ENCODE measurements at places on chromosomes 11 and 22.

- no peak for DNase-seq
Observed at GRCh38 chr11:109241988-109242536, 179.9 kb upstream of the C11orf87 start.

DNA sequence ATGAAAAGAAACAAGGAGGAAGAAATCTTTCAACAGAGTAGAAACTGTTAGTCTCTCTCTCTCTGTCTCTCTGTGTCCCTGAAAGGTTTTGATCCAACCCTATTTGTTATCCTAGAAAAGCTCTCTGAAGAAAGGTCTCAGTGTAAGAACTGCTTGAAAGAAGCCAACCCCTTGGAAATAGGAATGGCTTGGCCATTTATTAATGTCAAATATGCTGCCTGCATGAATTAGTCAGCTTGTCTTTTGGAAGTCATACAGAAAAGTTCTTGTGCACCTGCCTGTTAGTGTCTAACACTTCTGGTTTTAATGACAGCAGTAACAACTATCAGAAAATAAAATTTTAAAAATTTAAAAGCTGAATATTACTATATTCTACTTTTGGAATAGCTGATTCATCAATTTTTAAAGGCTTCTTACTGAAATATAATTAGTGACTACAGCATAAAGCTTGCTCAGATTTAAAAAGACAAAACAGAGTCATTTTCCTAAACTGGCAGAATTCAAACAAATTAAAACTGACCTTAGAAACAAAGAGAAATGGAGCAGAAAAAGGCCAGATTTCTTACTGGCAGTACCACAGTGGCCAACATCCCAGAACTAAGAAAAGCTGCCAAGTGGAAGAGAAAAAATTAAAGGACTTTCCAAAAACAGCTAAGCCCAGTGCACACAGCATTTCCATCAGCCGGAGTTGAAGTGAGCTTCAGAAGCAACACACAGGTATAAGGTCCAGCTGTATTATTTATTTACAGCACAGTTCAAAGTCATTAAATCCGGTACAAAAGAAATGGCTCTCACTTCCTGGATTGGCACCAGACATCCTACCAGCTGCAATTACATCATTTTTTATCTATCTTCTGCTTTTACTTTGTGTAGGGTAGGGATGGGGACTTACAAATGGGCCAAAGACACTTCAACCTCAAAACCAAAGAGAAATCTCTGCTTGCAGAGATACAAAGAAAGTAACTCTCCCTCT, 76.3 kb downstream of the PRCP start:
- no peak for DNase-seq

DNA sequence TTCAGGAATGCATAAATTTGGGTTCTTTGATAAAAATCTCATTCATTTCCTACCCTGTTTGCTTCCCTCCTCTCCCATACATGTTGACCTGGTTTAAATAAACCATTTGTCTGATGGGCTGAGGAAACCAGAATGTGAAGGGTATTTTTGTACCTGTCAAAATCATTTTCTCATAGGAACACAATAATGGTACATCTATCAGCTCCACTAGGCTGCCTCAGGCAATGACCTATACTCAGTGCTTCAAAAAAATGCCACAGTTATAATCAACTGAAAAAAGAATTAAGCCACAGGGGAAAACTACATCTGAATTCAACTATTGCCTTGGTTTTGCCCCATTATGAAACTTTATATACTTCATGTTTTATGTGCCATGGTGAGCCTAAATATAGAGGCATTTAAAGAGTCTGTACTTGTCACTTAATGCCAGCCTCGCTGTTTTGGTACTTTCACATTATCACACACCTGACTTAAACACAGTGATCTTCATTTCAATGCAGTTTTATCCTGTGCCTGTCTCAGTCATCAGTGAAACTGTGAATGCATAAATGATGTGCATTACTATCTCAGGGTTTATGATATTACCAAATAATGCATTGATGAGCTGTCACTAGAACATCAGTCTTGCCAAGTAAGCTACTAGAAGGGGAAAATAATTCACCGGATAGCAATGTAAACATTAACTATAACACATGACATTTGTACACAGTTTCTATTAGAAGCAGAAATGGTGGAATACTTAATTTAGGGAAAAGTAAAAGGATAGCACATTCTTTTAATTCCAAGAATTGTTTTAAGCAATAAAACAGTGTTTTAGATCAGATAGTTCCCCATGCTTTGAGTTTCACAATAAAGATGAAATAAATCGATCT, 92.7 kb downstream of the MSANTD4 start:
- DNase-seq: no peak

- no peak for DNase-seq
Observed at GRCh38 chr11:103110391-103110790, 1.2 kb downstream of the DYNC2H1 start.

GRCh38 chr22:49937758-49938564, 19.5 kb downstream of the CRELD2 start:
- peak; percentile 70 for DNase-seq

GRCh38 chr11:70429724-70430521, 31.6 kb downstream of the CTTN start:
- no peak for DNase-seq

- no peak for DNase-seq
Observed at GRCh38 chr11:61598374-61598773, 17.5 kb upstream of the SYT7 start.

DNA sequence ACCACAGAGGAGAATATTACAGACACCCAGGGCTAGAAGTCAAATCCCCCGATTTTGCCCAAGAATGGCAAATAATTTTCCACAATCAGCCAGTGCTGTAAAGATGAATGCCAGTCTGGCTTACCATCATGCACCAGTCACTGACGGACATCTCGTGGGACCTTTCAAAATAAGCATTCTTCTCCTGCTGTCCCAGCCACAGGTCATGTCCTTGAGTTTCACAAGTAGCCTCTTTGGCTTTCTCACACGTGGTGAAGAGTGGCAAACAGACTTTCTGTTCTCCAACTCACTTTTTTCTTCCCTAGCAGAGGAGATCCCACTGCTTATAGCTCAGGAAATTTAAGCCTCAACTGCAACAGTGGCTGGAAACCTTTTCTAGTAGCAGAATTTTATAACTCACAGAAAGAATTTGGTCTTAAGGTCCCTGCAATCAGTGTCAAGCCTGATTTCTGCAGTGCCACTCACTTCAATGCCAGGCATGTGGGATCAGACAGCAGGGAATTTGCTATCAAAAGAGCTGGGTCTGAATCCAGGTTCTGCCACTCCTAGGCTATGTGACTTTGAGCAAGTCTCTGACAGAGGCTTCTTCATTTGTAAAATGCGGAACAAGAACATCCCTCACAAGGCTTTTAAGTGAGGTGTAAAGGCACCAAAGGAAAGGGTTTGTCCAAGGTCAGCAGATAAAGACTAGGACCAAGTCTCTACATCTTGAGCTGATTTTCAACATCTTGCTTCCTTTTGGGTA, 3.6 kb downstream of the PIK3IP1 start:
- DNase-seq: no peak

DNA sequence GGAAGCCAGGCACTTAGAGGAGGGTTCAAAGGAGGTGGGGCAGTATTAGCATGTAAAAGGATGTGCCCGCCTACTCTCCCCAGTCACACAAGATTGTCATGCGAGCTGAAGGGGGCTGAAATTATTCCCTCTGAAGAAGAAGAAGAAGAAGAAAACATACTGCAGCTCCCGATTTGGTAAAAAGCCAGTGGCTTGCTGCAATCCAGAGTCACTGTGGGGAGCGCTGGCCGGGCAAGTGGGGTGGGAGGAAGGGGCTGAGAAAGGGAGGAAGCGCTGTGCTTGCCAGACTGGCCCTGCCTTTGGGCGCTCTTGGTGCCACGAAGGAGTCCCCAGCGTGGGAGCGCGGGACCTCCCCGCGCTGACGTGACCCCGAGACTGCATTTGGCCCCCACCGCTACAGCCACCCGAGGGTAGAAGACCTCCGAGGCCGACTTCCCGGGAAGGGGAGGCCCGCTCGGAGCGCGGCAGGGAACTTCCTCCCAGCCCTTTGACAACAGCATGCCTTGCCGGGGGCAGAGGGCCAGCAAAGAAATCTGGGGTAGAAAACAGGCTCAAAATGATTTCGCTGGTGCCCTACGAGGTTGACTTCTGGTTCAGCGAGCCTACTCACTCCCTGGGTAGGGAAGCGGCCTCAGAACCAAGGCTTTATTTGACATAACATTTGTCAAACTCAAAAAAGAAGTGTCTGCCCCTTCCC, 906.3 kb downstream of the DLG2 start:
- peak; percentile 37 for DNase-seq

DNA sequence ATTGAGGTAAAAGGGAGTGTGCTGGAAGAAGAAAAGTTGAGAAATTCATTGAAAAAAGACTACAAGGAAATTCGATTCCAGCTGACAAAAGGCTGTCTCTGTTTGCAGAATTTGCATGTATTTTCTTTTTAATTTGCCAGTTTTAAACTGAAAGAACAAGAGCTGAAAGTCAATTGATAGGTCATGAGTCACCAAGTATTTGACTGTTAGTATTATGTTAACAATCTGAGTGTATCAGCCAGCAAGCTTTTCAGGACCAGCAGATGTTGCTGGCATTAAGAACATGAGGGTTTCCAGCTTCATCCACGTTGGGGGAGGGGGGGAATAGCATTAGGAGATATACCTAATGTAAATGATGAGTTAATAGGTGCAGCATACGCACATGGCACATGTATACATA, 726.7 kb downstream of the METTL15 start:
- no peak for DNase-seq

GRCh38 chr11:44987506-44987905, 36.8 kb upstream of the TP53I11 start:
- no peak for DNase-seq

DNA sequence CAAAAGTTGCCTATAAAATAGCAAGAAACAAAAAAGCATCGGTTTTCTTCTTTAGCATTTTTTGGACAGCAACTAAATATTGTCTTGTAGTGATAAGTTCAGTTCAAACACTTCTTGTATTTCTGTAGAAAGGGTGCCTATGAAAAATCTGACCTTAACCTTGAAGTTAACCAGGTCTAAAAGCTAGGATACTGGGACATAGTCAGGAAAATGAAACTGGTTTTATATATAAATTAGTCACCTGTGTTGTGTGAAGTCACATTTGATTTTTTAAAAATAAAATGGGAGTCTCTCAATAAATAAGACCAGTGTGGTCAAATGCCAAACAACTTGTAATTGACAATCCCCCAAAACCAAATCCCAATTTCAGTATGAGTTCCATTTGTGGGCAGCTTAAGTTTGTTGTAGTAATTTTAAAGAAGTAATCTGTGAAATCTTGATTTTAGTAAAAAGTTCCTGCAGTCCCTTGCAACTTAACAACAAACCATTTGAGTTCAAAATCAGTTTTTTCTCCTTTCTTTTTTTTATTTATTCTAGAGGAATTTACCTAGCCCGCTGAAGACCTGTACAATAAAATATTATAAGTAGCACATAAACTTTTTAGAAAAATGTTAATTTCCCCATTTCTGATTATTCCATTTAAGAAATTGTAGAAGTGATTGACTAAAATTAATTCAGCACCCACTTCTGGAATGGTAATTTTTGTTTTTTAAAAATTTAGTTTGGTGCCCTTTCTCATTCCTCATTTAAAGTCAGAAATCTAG, 84.5 kb upstream of the PPARA start:
- DNase-seq: no peak

DNA sequence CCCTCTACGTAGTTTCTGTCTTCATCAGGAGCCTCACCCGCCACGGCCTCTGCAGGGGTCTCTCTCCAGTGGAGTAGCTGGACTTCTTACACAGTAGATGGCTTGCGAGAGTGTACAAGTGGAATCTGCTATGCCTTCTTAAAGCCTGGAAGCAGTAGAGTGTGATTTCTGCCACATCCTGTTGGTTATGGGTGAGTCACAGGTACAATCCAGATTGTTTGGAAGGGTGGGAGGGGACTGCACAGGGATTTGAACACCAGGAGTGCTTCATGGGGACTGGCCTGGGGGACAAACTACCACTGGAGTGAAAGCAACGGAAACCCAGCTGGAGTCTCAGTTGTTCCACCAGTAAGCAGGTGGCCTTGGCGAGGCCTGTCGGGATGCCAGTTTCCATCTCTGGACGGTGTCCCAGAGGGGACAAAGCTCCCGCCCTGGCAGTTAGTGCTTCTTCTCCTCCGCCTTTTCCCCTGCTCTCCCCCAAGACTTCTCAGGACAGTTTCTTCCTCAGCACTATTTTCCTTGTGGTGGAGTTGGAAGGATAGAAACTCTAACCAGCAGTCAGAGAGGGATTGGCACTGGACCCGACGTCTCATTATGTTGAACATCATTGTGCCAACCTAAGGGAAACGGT, 85.0 kb upstream of the RCN1 start:
- DNase-seq: no peak

DNA sequence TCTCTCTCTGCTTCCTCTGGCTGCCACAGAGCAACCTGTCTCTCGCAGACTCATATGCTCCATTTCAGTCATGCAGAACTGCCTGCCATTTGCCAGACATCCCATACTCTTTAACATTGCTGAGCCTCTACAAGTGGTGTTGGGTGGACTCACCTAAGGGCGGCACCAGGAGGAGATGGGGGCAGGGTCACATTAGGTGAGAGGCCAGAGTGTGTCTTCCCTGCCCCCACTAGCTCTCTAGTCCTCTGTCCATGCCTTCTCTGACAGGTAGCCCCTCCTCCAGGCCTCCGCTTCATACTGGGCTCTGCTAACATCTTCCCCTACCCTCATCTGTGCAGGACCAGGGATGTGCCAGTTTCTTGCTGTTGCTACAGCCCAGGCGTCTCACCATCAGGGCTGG, 366.3 kb downstream of the TENM4 start:
- DNase-seq: no peak

DNA sequence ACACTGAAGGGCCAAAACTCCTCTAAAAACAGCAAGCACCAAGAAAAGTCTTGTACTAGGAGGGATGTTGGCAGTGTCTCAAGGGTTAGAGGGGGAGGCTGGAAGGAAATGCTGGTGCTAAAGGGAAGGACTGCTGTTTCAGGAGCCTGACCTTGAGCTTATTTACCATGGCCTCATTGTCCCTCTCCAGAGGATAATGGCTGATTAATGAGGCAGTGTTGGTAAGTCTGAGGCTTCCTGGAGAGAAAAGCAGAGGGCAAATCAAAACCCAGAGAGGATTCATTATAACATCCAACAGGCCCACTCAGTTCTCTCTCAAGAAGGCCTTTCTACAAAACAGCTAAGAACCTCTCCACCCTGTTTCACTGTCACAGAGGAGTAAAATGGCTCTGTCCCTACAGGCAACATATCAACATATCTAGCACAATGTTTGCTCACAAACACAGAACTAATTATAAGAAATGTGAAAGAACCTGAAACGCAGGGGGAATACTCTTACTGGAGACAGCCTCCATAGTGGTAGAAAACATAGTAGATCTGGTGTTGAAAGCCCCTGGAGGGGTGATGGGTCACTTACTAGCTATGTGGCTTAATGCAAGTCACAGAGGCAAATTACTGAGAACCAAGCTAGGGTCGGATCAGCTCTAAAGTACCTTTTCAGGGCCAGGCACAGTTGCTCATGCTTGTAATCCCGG, 31.4 kb downstream of the NUMA1 start:
- DNase-seq: no peak

- no peak for DNase-seq
Observed at GRCh38 chr11:84044706-84045105, 758.5 kb upstream of the CCDC90B start.
